ENCODE measurements at places on chromosomes 5 and 9.

- no peak for DNase-seq
These were observed 7.5 kb upstream of the RECK start for GRCh38 chr9:36029202-36029601.

DNA sequence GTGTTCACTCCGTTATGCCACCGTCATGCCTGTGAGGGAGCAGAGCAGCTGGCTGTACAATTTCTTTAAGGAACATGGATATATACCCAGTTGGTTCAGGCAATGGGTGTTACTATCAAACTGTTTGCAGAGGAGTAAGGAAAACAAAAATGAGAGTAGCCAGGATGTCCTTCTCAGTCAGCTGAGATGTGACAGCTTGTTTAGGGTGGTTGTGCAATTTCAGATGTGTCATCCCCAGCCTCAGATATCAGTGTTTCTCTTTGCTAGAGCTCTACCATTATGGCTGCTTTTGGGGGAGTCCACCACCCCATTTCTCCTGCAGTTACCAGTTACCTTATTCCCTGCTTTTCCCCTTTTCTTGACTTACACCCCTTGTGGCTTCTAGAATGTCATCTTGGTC lies 135.2 kb upstream of the SLC24A2 start:
- no peak for DNase-seq

GRCh38 chr9:37446401-37446800 lies 18.8 kb downstream of the ZBTB5 start:
- no peak for DNase-seq

GRCh38 chr5:61320860-61321259 lies 11.2 kb upstream of the ZSWIM6 start:
- no peak for DNase-seq

- peak; percentile 14 for DNase-seq
These were observed 3.7 kb downstream of the RECK start for GRCh38 chr9:36040271-36040925.

DNA sequence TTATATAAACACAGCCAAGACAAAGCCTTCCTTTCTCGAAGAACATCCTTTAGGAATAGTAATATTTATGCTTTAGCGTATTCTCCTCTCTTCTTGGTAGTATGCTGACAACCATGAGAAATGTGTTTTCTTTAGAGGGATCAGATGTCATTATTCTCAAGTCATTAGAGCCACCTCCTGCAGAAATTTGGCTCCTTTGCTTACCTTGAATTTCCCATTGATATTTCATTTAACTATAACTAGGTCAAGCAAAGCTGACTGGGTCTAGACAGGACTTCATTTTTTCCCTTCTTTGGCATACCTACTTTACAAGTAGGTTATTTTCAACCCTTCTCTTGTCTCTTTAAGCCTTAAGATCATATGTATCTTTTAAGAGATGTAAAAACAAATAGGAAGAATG lies 50.3 kb downstream of the SPATA31D1 start:
- no peak for DNase-seq

All from endothelial cell of umbilical vein (primary cell).